Naive thymus-derived CD8-positive, alpha-beta T cell (primary cell): ENCODE measurements at places on chromosomes 13 and 19. TPM values are rescaled to one million over a fixed set of nuclear protein-coding genes. Genes with fewer than 3 reads are reported as not detected.

DNA sequence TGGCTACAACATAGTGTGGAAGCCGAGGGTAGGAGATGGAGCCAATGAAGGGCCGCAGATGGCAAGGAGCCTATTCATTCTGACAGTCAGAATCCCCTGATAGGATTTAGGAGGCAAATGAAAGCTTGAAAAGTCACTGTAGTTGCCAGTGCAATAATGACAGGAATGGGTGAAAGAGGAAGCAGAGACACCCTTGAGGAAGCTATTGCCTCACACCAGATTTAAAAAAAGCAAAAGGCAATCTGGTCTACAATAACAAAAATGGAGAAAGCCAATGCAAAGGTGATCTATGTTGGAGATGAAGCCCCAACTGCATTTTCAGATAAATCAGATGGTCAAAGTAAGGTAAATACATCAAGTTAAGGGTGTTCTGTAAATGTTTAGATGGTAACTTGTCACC lies 158.5 kb downstream of the TUBA3C start:
- peaks cover 2% of the 10 kb centered on the region for H3K27me3 ChIP-seq
- H3K36me3 ChIP-seq: no peaks in the 10 kb centered on the region
- no peak overlapping the region for H3K4me3 ChIP-seq
- DNase-seq: no peak

GRCh38 chr13:47168618-47169017 lies 271.8 kb upstream of the HTR2A start:
- no peaks in the 10 kb centered on the region for H3K27me3 ChIP-seq
- H3K4me1 ChIP-seq: no peaks in the 10 kb centered on the region
- H3K27ac ChIP-seq: no peak overlapping the region
- no peaks in the 10 kb centered on the region for H3K36me3 ChIP-seq
- no peak for DNase-seq
- no peak overlapping the region for H3K4me3 ChIP-seq

SLC8A2 gene
- total RNA-seq: 0.42 TPM

DNA sequence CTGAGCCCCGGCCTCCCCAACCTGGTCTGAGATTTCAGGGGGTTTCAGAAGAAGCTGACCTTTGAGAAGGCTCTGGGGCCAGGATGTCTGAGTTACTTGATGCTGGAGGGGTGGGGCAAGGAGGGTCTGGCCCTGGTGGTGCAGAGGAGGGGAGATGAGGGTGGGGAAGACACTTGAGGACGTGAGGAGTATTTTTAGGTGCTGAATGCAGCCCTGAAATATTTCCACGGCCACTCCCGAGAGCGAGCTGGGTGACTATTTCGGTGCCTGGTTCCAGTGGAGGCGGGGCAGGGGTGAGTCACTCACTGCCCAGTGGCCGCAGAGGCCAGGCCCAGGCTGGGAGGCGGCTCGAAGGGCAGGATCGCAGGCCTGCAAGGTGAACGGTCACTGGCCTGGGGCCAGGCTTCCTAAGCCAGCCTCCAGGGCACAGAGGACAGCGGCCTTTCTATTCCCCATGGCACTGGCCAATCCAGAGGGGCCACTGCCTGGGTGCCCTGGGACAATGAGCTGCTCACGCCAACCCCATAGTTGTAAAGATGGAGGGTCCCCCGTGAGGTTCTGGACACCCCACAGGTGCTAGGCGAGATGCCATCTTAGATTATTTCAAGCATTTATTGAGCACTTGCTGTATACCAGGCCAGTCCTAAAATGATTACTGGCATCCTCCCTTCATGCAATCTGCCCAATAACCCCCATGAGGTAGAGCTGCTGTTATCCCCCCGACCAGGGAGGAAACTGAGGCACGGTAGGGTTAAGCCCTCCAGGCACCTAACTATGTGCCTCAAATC lies 19.7 kb upstream of the JUND start:
- no peaks in the 10 kb centered on the region for H3K27me3 ChIP-seq
- no peak overlapping the region for H3K4me3 ChIP-seq
- H3K27ac ChIP-seq: peak overlapping the region; percentile 75

SBSN gene
- total RNA-seq: not detected

- peak overlapping the region; percentile 93 for H3K4me3 ChIP-seq
- peaks cover 26% of the 10 kb centered on the region for H3K36me3 ChIP-seq
- H3K4me1 ChIP-seq: peaks cover 49% of the 10 kb centered on the region
- peak overlapping the region; percentile 92 for H3K27ac ChIP-seq
These were observed 613 bp downstream of the ATP13A1 start for GRCh38 chr19:19662871-19663255.

ZNF132 gene
- total RNA-seq: 10.0 TPM

DNA sequence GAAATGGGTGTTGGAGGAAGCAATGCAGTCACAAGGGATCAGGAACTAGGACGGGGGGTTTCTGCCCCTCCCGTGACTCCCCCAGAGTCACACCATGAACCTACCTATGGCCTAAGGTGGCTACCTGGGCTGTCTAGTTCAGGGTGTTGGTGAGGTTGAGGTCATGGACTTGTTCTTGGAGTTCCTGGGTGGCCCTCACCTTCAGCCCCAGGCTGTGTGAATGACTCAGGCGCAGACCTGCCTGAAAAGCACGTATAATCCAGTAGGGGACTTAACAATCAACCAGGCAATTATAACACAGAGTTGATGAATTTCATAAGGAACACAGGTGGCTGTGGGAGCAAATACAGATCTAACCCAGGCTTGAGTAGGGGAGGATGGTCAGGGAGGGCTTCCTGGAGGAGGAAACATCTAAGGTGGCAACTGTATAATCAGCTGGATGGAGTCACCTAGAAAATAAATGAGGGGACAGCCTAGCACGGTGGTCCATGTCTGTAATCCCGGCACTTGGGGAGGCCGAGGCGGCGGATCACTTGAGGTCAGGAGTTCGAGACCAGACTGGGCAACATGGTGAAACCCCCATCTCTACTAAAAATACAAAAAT lies 25.6 kb upstream of the ADGRE1 start:
- H3K4me3 ChIP-seq: peak overlapping the region; percentile 38
- no peaks in the 10 kb centered on the region for H3K27me3 ChIP-seq
- peaks cover 17% of the 10 kb centered on the region for H3K4me1 ChIP-seq
- DNase-seq: no peak

DNA sequence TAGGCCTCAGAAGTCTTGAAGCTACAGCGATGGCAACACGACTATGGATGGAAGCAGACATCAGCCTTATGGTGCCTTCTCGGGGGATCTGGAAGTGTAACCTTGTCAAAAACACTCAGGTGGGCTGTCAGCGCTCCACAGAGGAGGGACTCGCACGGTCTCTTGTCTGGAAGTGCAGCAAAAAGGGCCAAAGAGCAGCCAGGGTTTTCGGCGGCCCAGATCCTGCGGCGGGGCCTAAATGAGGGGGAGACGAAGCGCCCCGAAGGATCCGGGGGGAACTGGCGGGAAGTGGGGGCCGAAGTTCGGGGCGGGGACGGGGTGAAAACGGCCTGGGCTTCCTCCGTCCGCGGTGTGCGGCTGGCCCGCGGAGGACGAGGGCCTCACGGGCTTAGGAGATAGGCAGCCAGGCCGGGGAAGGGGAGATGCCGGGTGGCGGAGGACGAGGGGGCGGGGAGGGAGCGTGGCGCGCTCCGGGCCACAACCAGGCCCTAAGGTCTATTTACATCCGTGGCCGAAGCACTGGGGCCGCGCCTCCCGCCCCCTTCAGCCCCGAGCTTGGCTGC lies 637 bp downstream of the RANBP3 start:
- peak overlapping the region; percentile 92 for H3K4me3 ChIP-seq
- H3K4me1 ChIP-seq: peaks cover 62% of the 10 kb centered on the region
- peaks cover 22% of the 10 kb centered on the region for H3K36me3 ChIP-seq
- no peak for DNase-seq
- H3K27me3 ChIP-seq: no peaks in the 10 kb centered on the region
- peak overlapping the region; percentile 97 for H3K27ac ChIP-seq

DNA sequence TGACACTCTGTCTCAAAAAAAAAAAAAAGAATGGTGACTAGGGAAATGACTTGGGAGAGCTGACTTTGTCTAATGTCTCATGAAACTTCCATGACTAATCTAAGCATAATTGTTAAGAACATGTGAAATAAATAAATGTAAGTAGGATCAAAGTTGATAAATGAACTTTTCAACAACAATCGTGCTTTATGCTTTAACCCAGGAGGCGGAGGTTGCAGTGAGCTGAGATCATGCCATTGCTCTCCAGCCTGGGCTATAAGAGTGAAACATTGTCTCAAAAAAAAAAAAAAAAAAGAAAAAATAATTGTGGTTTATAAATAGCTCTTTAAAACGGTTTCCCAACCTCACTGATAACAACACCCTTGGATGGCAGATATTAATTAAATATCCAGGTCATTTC lies 12.9 kb upstream of the AKT2 start:
- no peak overlapping the region for H3K27ac ChIP-seq
- DNase-seq: no peak
- H3K36me3 ChIP-seq: no peaks in the 10 kb centered on the region
- H3K4me1 ChIP-seq: no peaks in the 10 kb centered on the region
- no peak overlapping the region for H3K4me3 ChIP-seq

ZNF284 gene
- total RNA-seq: 5.4 TPM

DNA sequence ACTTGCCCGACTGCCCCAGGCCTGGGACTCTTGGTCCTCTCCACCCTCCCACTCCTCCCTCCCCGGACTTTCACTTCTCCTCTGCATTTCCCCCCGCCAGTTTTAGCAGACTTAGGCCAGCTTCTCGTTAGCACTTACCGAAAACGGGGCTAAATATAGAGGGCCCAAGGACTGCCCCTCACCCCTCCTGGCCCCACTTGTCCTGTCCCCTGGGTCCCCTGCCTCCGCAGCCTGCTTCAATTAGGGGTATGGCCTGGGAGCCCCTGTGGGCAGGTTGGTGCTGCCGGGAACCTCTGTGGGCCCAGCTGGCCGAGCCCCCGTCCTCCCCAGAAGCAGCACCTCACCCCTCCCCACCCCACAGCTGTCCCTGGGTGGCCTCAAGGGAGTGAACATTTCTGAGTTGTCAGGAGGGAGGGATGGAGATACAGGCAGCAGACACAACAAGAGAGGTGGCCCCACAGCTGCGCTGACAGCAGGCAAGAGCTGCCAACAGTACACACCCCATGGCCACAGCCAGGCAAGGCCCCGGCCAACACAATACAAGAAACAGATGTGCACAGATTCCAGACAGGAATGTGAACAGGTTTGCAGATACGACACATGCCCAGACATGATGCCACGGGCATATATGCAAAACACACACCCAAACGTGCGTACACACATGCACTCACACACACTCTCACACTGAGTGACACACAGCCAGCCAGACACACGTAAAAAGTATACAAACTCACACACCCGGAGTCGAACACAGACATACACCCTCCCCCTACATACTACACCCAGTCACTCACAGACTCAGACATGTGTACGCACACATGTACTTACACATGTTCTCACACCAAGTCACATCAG lies 2.6 kb downstream of the POU2F2 start:
- peaks cover 61% of the 10 kb centered on the region for H3K4me1 ChIP-seq
- H3K27me3 ChIP-seq: no peaks in the 10 kb centered on the region
- H3K27ac ChIP-seq: peak overlapping the region; percentile 81
- DNase-seq: no peak

DNA sequence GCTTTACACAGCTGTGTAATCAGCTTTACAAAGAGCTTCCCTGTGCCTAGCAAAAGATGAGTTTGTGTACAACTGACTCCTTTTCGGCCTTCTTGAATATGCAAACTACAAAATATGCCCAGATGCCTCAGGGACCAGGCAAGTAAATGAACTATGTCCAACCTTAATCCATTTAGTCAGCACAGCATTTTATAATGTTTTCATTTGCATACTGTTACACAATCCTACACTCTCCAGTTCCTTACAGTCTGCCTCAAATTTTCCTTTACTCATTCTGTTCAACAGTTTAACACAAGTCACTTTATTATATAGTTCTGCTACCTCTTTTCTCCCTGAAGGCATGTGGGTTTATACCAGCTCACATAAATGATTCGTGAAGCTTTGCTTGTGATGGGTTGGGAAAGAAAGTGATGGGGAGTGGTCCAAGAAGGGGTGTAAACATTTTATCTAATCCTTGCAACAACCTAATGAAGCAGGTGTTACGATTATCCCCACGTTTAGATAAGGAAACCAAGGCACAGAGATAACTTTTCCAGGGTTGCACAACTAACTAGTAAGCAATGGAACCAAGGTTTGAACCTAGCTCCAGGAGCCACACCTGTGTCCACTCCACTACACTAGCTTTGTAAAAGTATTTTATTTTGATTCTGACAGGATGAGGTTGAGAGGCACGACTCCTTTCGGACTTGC lies 3.3 kb upstream of the USP12 start:
- H3K27me3 ChIP-seq: no peaks in the 10 kb centered on the region
- H3K27ac ChIP-seq: no peak overlapping the region
- H3K36me3 ChIP-seq: peaks cover 4% of the 10 kb centered on the region
- no peak for DNase-seq

SH2D3A gene
- 45.8 TPM for total RNA-seq

URAD gene
- total RNA-seq: not detected
